ENCODE measurements at places on chromosomes 16 and 17.

GRCh38 chr16:54204756-54205155 lies 81.8 kb downstream of the IRX3 start:
- DNase-seq, result no peak

DNA sequence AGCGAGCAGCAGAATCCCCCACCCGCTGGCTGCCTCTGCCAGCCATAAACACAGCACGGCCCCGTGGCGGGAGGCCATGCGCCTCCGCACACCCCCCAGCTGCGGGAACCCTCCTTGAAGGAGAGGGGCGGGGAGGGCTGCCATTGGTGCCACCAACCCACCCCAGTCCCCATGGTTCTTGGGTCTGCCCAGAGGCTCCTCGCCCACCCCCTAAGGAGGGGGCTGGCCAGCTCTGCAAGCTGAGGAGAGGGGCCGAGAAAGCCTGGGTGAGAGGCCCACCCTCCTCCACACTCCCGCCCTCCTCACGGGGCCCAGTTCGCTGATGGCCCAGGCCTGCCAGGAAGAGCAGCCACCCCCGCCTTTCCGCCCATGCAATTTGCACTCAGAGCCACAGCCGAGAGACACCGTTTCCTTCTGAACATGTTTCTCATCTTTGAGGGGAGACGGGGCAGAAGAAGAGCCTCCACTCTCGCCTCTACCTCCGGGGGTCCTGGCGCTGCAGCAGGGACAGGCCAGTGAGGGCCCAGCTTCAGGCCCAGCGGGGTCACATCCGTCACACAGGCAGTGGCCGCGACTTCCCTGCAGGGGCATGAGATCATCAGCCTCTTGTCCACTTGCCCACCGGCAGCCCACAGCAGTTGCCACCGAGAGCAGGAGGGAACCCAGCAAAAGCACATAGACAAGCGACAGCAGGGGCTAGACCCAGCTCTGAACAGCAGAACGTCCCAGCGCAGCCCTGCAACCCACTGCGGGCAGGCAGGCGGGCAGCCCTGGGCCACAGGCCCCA lies 23.0 kb downstream of the KATNB1 start:
- DNase-seq, result no peak

GRCh38 chr16:58032710-58033293 lies 7.2 kb downstream of the MMP15 start:
- no peak for DNase-seq

DNA sequence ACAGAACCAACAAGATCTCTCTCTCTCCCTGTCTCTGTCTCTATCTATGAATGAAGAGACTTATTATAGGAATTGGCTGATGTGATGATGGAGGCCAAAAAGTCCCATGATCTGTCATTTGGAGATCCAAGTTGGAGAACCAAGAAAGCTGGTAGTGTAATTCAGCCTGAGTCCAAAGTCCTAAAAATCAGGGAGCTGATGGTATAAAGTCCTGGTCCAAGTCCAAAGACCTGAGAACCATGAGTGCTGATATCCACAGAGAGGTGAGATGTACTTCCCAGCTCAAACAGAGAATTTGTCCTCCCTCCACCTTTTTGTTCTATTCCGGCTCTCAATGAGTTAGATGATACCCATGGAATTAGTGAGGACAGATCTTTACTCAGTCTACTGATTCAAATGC lies 15.4 kb upstream of the TMIGD1 start:
- no peak for DNase-seq

GRCh38 chr16:88383401-88384221 lies 852 bp downstream of the ZNF469 start:
- no peak for DNase-seq

DNA sequence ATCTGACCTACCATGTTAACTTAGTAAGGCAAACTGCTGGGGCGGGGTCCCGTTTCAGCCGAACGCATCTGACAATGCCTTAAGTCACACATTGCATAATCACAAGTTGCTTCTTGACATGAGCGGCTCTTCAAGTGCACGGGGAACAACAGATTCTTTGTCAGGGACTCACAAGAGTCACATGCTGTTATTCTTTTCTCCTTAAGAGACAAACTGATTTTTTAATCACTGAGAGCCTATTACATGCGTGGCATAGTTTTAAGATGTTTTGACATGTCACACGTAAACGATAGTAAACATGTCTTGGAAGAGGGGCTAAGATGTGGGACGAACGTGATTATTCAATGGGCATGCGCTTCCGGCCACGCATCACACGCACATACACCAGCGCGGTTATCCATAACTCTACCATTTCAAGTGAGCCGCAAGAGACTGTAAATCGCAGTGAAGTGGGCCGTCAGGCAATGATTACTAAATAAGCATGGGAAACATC lies 63.4 kb downstream of the ADCY9 start:
- no peak for DNase-seq

- DNase-seq, result no peak
These were observed 19.4 kb downstream of the POLR2A start for GRCh38 chr17:7503521-7503920.

DNA sequence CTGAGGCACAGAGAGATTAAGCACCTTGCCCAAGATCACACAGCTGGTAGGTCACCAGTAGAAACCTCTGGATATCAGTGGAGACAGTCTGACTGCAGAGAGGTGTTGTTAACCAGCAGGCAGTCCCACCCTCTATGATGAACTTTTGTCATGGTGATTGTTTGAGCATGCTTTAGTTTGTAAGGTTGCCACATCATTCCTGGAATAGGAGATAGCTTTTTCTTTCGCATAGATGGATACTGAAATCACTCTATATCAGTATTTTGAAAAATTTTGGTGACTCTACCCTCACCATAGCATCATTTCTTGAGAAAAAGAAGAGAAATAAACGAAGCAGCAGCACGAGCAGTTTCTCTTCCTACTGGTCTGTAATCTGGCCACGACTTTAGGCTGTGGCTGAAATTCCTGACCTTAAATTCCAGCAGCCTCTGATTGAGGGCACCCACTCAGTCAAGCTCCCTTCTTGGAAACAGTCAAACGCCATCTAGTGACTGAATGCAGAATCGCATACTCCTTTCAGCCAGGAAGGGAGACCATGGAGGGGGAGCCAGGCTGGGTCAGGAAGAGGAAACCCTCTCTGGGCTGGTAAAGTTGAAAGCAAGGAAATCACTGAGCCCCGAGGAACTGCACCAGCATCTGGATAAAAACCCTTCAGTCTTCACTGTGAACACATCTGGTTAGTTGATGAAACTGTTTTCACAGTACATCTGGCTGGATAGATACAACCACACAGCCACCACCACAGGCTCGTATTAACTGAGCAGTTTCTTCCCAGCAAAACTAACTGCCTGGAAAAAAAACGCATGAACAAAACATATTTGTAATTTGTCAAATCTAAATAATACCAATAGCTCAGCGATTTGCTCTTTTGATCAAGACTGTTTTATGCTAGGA lies 108.5 kb upstream of the XYLT1 start:
- DNase-seq, result peak; percentile 44

DNA sequence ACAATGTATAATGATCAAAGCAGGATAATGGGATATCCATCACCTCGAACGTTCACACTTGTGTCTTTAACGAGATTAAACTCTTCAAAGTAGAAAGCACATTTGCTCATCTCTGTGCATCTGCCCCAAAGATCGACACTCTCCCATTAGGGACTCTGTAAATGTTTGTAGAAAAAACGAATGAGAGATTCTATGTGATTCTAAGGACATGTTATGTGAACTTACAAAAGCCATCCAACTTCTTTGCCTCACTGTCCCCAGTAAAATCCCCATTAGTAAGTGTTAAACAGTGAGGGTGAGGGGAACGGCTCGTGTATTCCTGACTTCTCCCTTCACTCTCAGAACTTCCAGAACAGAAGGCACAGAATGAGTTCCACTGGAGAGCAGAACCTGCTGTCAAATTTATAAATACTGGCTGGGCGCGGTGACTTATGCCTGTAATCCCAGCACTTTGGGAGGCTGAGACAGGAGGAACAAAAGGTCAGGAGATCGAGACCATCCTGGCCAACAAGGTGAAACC lies 134.1 kb downstream of the WSCD1 start:
- DNase-seq, result no peak

DNA sequence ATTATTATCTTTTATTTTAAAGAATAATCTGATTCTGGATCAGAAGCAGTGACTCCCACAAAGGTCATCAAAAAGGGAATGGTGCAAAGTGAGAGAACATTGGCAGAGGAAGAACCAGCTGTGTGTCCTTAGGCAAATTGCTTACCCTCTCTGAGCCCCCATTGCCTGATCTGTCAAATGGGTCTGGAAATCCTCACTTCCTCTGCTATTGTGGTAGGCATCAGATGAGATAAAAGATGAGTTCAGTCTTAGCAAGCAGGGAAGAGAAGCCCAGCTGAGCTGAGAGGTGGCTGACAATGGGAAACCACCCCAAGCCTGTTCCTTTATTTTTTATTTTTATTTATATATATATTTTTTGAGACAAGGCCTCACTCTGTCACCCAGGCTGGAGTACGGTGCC lies 24.2 kb upstream of the PLCG2 start:
- DNase-seq, result no peak

DNA sequence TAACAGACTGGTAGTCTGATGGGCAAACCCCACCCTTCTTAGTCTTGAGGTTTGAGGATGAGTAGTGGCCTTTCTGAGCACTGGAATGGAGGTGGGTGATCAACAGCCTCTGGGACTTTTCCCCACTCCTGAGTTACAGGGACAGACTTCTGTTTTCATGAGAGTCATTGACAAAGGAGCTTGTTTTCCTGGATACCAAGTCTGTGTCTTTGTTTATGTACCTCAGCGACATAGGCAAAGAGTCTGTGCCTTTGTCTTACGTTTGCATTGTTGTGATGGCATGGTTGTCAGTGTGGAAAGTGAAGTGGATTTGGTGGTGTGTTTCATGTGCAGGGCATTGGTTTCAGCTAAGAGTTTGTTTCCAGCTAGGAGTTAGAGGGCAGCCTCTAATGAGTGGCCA lies 17.5 kb downstream of the EPN2 start:
- no peak for DNase-seq

DNA sequence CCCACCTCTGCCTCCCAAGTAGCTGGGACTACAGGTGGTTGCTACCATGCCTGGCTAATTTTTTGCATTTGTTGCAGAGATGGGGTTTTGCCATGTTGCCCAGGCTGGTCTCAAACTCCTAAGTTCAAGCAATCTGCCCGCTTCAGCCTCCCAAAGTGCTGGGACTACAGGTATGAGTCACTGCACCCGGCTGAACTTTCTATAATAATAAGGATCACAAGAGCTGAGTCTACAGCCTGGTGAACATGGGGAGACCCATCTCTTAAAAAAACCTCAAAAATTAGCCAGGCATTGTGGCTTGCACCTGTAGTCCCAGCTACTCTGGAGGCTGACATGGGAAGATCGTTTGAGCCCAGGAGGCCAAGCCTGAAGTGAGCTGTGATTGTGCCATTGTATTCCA lies 53.5 kb downstream of the WDR59 start:
- DNase-seq, result no peak

DNA sequence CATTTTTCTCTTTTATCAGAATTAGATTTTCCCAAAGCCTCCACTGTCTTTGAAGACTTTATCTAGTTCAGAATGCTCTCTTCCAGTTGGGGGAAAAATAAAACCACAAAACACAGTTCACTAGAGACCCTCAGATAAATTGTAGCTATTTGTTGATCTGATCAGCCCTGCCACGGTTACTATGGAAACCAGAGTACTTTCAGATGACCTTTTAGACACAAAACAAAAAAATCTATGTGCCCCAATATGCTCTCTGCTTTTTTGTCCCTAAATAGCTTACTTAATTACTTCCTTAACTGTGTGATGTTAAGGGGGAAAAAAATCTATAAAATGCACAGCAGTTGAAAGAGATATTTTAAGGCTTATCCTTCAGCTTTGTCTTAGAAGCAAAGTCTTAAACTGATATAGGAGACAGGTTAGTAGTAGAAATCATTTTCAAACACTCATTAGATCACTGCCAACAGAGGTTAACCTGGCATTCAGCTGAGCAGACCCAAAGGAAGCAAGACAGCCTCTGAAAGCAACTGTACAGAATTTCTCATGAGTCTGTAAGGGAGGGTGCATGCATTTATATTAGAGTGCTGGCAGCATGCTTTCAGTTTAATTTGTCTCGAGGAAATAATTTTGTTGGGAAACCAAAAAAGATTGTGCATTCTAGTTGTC lies 129.9 kb upstream of the CACNG5 start:
- DNase-seq, result no peak

DNA sequence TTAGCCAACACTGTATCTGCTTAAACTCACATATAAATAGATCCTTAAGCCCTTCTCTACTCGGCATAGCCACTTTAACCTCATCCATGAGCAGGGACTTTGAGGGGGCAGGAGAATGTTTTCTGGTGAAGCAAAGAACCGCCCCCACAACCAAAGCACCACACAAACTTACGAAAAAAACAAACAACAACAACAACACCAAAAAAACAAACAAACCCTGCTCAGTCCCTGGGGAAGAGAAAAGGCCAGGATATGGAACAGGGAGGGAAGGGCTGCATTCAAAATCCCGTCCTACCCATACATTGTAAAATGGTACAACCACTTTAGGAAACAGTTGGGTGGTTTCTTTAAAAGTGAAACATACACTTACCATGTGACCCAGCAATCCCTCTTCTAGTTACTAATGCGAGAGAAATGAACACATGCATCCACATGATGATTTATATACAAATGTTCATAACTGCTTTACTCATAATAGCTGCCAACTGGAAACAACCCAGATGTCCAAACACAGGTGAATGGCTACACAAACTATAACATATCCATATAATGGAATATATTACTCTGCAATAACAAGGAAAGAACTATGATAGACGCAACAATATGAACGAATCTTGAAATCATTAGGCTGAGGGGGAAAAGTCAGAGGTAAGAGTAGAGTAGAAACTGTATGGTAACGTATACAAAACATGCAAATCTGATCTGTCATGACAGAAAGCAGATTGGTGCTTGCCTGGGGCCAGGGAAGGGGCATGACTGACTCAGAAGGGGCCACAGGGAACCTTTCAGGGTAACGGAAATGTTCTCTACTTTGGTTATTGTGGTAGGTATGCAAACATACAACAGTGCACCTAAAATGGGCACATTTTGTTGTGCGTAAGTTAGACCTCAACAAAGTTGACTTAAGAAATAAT lies 37.7 kb upstream of the TOB1 start:
- DNase-seq, result no peak
